T-helper 1 cell treated with Interleukin-12 subunit alpha and Interleukin-12 subunit beta and Interleukin-4 antibody, amounts not matched to agents 30 ng/mL and 1 ng/mL, for 36 hours (primary cell): ENCODE measurements at places on chromosomes 12 and 14. TPM values are rescaled to one million over a fixed set of nuclear protein-coding genes. Genes with fewer than 3 reads are reported as not detected.

TAS2R42 gene
- not detected in 2 replicates for total RNA-seq

CMA1 gene
- total RNA-seq: not detected in 2 replicates

GLS2 gene
- 0.63 and 1.2 TPM in 2 replicates for total RNA-seq

DTX3 gene
- total RNA-seq: 25.7 and 27.5 TPM in 2 replicates

APOF gene
- not detected in 2 replicates for total RNA-seq

IRAK3 gene
- total RNA-seq: 4.2 and 4.8 TPM in 2 replicates

KERA gene
- not detected in 2 replicates for total RNA-seq

COL2A1 gene
- not detected in 2 replicates for total RNA-seq

IL22 gene
- total RNA-seq: 4.0 and 4.1 TPM in 2 replicates

KCNH5 gene
- not detected in 2 replicates for total RNA-seq

SYCP3 gene
- 0.46 and 0.93 TPM in 2 replicates for total RNA-seq

SOAT2 gene
- not detected in 2 replicates for total RNA-seq
